ENCODE measurements at places on chromosomes 7 and 10. TPM values are rescaled to one million over a fixed set of nuclear protein-coding genes. Genes with fewer than 3 reads are reported as not detected.

Gene RBP3
- total RNA-seq: not detected

Gene FRMD4A
- 59.0 TPM for total RNA-seq

Gene INMT
- 0.09 TPM for total RNA-seq

Gene SLIT1
- not detected for total RNA-seq

Gene ASL
- total RNA-seq: 27.7 TPM

Gene SPDYE6
- total RNA-seq: not detected

Gene FOXL3
- total RNA-seq: not detected

Gene SAMD9L
- 55.6 TPM for total RNA-seq

Gene SEMA4G
- total RNA-seq: 5.9 TPM
